Left cardiac atrium (tissue), 4 donors: ENCODE measurements at places on chromosomes 1 and 21.

GRCh38 chr1:65276197-65276939 lies 33.0 kb upstream of the DNAJC6 start:
- DNase-seq: no peak

DNA sequence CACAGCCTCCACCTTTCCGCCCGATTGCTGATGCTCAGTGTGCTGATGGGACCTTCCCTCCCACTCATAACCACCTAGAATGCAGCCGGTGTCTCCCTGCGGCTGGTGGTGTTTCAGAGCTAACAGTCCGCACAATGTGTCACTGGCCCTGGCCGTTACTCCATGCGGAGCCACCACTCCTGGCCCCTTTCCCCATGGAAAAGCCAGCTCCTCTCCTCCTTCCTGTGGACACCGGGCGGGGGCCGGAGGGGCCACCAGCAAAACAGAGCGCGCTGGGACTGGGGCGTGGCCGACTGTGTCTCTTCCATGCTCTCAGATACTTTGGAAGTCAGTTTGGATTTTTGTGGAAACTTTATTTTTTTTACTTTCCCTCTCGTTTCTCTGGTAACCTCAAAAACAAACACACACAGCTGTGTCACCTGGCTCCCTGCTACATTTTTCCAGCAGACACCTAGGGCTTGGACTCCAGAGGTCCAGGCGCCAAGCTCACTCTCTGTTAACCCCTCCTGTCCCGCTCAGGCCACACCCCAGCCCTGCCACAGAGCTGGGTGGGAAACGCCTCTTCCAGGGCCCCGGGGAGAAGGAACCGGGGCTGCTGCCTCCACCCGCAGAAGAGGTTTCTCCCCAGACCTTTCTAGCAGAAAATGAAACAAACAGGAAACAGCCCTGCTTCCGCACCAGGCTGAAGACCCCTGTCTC lies 32.5 kb upstream of the COL6A2 start:
- DNase-seq: peak; percentile 66

DNA sequence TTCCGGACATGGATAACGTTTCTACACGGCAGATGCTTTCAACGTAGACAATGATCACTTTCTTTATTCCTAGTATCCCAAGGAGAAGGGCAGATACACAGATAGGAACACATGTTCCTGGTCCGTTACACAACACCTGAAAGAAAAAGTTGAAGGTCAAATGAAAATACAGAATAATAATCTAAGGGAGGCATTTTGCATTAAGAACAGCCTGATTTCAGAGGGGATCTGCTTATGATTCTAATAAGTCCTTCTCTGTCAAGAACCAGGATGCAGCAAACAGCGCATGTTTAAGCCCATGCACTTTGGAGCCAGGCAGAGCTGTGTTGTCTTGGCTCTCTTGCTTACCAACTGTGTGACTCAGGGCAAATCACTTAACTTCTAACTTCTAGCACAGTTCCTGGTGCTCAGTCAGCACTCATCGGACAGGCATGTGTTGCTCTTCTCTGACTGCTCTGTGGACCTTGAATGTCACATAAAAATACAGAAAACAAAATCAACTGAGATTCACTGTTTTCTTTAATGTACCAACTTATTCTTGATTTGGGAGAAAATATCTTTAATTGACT lies 56.3 kb upstream of the CNN3 start:
- peak; percentile 30 for DNase-seq

- DNase-seq: no peak
These were observed 21.5 kb upstream of the DDOST start for GRCh38 chr1:20682571-20683236.
